ENCODE measurements at places on chromosomes 7 and 10. TPM values are rescaled to one million over a fixed set of nuclear protein-coding genes. Genes with fewer than 3 reads are reported as not detected.

GPER1 gene
- 0.83 TPM for total RNA-seq

SND1 gene
- total RNA-seq = 211 TPM

MRLN gene
- not detected for total RNA-seq

ADAM8 gene
- 0.60 TPM for total RNA-seq

OR2A42 gene
- not detected for total RNA-seq

Data from smooth muscle cell of the coronary artery (primary cell).